ENCODE measurements at places on chromosomes 6 and 20.
A peak's percentile ranks its signal among the peaks of the same experiment; 100 is the strongest.

DNA sequence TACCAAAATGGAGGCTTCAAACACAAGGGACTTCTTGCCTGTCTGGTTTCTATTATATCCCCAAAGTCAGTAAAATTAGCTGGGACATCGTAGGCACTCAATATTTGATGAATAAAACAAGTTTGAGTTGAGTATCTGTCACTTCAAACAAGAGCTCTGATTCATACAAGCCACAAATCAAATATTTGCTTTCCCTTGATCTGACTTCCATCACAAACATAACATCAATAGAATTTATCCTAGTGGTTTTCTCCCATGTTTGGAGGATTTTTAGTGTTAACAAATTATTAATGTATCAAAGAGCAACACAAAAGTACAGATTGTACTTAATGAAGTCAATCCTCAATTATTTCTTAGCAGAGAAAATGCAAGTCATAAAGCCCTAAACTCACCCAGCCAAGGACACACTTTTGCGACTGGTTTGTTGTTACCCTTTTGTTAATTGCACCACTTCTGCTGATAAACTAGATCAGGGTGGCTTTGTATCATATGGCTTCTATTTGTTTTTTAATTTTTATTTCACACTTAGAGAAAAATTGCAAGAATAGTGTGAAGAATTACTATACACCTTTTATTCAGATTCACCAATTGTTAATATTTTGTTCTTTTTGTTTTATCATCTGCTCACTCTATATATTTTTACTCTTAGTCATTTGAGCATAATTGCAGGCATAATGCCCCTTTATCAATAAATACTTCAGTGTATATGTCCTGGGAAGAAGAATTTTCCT lies 117.4 kb upstream of the PRDM1 start:
- no peak for DNase-seq

DNA sequence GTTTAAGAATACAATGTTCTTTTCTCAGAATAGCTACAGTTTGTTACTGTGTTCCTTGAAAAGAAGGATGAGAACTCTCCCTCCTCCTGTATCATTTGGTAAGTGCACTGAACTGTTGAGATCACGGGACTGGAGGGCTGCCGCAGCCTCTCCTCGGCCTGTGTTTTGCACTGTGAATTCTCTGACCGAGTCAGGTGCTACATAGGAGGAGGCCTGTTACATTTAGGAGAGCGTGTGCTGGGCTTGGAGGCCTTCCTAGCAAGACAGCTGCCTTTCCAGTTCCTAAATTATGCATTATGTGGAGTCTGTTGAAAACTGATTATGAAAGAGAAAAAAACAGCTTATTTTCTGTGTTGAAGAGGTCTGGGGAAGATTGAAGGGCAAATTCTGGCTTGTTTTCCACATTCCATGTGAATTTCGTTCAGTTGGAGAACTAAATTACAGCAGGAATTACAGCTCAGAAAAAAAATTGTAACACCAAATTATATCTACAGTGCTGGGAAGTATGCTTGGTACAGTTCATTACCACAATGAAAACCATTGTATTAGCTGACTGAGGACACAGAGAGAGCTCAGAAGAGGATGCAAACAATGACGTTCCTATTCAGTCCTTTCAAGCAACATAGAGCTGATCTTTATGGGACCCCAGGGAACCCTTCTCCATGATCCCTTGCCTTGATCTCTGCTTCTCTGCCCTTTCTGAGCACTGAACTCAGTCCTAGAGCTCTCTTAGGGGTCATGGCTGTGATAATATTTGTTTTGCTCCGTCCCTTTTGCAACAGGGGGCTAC lies 2.8 kb downstream of the TMC2 start:
- no peak for DNase-seq

DNA sequence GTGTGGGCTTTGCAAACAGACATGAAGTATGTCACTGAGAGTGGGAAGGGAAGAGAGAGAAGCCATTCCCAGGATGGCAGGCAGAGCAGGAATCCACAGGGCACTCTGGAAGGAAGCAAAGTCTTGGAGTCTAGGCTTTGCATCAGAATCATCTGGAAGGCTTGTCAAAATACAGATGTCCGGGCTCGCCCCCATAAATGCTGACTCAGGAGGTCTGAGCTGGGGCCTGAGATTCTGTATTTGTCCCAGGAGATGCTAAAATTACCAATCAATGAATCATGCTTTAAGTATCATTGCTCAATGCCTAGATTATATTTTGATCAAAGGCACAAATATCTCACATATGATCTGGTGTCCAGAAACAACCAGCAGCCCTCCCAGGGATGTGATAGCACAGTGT lies 46.3 kb upstream of the PTPRT start:
- no peak for DNase-seq

DNA sequence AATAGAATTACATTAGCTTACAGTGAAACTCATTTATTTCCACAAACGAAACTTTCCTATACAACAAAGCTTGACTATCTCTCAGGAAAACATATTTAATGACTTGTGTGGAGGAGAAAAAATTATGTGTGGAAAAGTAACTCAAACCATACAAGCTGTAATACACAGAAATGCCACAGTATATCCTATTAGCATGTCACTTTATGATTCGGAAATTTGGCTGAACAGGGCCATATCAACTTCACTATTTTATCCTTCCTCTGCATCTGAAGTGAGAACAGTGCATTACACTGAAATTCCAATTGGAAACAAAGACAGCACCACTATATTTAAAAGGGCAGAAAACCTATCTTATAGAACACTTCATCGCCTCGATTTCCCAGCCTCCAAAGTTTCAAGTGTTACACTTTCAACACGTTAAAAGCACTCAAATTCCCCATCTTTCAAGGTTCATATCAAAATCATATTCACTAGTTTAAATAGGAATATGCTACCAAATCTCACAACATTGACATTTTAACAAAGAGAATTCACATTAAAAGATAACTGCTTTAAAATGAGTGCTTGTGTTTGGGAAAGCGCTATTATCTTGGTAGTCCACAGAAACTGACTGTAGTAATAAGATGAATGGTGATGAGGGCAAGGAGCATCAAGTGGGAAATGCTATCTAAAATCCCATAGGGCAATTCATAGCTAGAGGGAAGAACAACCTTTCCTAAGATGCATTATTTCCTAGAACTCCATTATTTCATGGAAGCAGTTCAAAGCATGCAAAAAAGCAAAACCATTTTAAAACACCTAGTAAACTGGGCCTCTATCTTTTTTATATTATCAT lies 1.8 kb downstream of the REV3L start:
- DNase-seq: no peak

DNA sequence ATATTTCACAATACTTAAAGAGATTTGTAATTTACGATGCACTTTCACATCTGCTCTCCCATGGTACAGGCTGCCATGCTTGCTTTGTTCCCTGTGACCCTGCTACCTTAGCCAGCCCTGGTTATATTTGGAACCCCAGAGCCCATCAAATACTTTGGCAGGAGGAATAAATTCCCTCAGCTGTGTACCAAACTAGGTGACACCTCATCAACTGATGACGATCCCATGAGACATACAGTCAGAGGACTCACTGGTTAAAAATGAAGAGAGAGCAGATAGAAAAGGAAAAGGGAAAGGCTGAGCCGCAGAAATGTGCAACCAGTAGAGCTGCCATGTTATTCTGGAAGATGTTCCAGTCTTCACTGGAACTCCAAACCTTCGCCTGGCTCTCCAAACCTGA lies 120.0 kb downstream of the SIM1 start:
- DNase-seq: no peak

GRCh38 chr6:158358450-158359077 lies 46.3 kb downstream of the TULP4 start:
- no peak for DNase-seq

GRCh38 chr20:51127713-51128112 lies 104.8 kb upstream of the KCNG1 start:
- DNase-seq: no peak

GRCh38 chr6:111494951-111495635 lies 12.1 kb upstream of the REV3L start:
- no peak for DNase-seq

GRCh38 chr6:45880159-45880558 lies 135.5 kb downstream of the CLIC5 start:
- no peak for DNase-seq

GRCh38 chr6:170017603-170018320 lies 266.3 kb downstream of the ERMARD start:
- no peak for DNase-seq

- no peak for DNase-seq
Observed at GRCh38 chr6:74705451-74705850, 500.4 kb downstream of the COL12A1 start.

DNA sequence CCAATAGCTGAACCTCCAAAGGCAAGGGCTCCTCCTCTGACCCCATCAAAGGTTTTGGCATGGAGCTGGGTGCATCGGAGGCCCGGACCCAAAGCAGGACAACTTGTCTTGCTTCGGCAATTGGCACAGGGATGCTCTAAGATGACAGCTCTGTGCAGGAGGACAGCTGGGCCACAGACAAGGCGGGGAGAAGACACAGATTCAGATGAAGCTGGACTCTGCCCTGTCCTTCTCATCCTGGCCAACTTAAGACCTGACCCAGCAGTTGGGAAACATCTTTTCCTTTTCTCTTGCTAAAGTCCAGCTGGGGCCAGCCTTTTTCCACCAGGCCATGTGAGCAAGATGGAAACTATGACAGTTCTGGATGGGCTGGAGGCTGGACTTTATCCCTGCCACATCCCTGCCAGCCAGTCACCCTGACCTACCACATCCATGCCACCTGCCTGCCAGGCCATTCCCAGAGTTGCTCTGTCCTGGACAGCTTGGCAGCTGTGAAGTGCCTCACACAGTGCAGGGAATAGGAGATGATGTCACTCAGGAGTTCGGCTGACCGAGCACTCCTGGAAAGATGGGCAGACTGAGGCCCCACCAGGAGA lies 12.7 kb upstream of the PSMF1 start:
- DNase-seq: no peak

- DNase-seq: no peak
Observed at GRCh38 chr6:136510299-136510698, 39.9 kb downstream of the MAP7 start.

DNA sequence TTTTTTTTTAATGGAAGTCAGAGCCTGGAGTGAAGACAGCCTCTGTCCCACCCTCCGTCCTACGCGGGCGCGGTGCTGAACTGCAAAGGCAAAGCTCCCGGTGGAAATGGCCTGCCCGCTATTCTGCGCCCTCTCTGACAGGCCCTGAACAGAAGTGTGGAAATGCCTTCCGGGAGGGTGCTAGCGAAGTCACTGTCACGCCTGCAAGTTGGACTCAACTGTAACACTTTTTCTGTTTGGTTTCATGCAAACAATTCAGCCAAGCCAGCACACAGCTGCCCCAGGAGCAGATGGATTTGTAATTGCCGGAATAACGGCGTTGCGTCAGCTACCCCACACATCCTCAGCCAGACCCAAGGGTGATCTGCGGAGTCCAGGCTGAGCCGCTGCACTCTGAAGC lies 107.6 kb downstream of the PSMB1 start:
- DNase-seq: no peak

DNA sequence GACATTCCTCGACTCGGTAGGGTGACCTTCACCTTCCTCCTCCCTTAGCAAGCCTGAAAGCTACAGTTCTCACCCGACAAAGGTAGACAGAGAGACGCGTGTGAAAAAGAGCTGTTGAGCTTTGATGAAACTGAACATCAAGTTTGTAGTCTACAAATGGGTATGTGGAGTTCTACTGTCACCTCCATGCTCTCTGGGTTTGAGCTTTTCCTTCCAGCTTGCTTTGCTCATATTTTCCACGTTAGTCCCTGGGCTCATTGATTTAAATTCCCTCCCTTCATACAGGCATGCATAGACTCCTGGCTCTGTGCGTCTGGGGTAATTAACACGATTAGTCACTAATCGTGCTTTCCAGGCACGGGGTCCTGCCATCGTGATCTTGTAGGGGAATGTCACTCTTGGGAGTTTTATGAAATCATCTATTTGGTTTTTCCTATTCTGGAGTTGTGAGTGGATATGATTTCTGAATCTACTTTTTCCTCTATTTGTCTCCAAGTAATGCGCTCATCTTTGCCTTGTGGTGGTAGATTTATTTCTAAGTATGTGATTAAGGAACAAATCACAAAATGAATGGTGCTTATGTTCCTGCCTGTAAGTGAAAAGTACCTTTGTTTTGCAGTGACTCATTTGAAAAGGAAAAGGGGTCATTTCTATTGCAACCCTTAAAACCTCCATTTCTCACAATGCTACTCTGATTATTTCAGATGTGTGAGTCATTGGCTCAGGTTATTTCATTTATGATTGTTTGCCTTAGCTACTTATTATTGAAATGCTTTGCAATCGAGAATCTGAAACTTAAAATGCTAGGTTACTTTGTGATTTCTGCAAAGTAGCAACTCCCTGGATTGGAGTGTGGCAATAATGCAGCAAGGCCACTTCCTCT lies 154.6 kb downstream of the ZDHHC14 start:
- no peak for DNase-seq

GRCh38 chr6:122755901-122756300 lies 23.6 kb upstream of the FABP7 start:
- DNase-seq: peak; percentile 66

- no peak for DNase-seq
Observed at GRCh38 chr20:41563087-41563486, 55.1 kb downstream of the CHD6 start.

DNA sequence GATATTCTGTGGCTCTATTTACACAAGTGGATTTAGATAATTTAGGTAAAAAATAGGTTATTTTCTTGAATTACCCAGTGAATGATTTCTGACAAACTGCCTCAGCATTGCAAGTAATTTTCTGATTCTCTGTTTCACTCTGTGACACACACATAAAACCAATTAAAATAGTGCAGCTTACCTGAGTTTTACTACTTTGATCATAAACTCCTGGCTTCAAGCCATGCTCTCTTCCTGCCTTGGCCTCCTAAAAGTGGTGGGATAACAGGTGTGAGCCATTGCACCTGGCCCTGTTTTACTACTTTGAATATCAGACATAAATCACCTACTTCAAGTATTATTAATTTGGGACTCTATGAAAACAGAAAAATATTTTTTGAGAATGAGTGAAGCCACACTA lies 462.9 kb downstream of the ADGRB3 start:
- DNase-seq: no peak

DNA sequence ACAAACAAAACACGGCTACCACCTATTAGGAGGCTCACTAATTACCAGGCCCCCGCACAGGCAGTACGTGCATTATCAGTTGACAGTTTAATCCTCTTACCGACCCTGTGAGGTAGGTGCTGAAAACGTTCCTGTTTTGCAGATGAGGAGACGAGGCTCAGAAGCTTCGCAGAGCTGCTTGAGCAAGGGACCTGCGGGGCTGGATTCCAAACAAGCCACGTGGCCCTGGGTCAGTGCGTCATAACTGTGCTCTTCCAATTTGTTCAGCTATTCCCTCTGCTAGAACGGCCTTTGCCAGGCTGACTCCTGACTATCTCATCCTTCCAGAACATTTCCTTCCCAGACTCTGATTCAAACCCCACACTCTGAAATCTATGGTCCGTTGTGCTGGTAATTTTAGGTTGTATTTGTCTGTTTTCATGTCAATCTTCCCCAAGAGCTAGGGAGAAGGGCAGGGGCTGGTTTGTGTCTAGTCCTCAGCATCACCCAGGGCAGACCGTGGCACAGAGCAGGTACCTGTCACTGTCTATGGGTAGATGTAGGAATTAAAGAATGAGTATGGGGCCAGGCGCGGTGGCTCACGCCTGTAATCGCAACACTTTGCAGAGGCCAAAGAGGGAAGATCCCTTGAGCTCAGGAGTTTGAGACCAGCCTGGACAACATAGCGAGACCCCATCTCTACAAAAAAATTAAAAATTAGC lies 28.8 kb upstream of the TLDC2 start:
- DNase-seq: no peak

- no peak for DNase-seq
Observed at GRCh38 chr6:149323925-149324324, 6.4 kb downstream of the TAB2 start.

Measured in WTC11 (cell line).